ENCODE measurements at places on chromosomes 4 and X. TPM values are rescaled to one million over a fixed set of nuclear protein-coding genes. Genes with fewer than 3 reads are reported as not detected.

The MAOB gene
- total RNA-seq = 0.09 TPM

The TACR3 gene
- total RNA-seq = not detected

The PNMA5 gene
- not detected for total RNA-seq

The CSAG1 gene
- total RNA-seq = not detected

Data from dermis lymphatic vessel endothelial cell (primary cell).